NCI-H187 (cell line): ENCODE measurements at places on chromosomes 1 and 21.

GRCh38 chr1:243343970-243344937 is 88.4 kb downstream of the SDCCAG8 start:
- no peak for DNase-seq

DNA sequence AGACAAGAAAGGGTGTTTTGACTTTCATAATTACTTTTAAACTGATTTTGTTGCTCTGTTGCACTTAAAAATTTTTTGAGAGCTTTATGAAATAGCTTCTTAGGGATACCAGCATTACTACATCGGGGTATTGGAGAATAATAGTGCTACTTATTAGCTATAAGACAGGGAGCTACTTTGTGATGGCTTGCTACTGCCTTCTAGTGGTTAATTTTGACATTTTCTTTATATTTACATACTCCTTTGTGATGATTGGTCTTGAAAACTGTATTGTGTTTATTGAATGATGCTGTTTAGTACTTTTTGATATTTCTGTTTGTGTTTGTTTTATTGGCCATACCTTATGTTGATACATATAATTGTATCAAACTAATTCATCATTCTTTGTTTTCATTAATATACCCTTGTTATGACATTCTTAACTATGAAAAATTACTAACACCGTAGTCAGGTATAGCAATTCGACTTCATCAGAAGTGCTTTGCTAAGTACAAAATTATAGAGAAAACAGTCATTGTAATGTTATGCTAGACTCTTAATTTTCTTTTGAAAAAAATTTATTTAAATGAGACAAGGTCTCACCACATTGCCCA is 85.5 kb downstream of the CLIC4 start:
- DNase-seq, result peak; percentile 3

DNA sequence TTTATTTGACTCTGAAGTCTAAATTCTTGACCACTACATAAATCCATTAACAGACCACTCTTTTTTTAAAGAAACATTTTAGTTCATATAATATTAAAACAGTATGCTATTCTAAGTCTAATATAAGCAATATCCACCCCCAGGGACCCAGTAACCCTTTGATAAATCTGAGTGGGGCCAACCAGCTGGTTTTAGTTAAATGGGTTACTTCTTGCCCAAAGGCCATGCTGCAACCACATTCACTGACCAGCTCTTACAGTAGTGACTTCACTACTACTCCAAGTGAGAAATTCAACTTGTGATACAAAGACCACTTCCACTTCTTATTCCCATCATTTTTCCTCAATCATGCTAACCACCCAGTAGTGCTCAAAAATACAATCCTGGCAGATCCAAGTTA is 20.5 kb downstream of the FUBP1 start:
- DNase-seq, result no peak

GRCh38 chr1:156803086-156803851 is 13.4 kb downstream of the SH2D2A start:
- DNase-seq, result no peak

DNA sequence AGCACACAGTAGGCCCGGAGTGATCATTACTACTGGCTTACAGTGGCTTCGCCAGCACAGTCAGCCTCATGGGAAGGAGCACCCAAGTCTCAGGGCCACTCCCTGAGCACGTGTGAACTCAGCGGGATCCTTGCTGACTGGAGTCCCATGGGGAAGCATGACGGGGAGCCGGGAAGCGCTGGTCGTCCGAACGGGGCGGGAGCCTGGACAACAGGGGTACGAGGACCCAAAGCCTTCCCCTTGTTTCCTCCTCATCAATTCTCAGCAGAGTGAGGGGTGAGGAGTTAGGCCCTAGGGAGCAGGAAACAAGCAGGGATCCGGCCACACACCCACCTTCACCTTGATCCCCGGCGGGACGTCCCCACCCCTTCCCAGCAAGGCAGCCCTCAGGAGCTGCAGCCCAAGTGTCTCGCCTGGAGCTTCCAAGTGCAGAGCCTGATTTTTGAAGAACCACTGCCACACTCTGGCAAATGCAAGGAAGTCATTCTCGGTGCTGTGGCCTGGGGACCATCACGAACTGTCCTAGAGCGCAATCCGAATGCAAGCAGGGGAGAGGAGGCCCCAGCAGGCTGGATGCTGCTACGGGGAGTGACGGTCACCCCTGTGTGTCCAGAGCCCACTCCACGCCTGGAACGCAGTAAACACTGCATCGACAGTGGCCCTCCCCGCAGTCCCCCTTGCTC is 35.5 kb downstream of the TOMM20 start:
- no peak for DNase-seq

- no peak for DNase-seq
Measured at GRCh38 chr1:23210351-23210785, 6.9 kb downstream of the HTR1D start.

DNA sequence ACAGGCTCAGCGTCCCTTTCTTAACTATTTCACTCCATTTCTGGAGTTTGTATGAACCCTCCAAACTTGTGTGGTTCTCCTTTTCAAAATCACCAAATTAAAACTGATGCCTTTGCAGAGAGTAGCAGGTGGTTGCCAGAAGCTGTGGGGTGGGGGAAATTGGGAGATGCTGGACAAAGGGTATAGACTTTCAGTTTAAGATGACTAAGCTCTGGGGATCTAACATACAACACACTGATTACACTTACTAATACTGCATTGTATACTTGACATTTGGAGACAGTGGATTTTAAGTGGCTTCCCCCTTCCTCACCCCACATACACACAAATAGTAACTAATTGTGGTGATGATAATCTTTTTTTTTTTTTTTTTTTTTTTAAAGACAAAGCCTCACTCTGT is 11.1 kb upstream of the SCYL3 start:
- DNase-seq, result no peak

DNA sequence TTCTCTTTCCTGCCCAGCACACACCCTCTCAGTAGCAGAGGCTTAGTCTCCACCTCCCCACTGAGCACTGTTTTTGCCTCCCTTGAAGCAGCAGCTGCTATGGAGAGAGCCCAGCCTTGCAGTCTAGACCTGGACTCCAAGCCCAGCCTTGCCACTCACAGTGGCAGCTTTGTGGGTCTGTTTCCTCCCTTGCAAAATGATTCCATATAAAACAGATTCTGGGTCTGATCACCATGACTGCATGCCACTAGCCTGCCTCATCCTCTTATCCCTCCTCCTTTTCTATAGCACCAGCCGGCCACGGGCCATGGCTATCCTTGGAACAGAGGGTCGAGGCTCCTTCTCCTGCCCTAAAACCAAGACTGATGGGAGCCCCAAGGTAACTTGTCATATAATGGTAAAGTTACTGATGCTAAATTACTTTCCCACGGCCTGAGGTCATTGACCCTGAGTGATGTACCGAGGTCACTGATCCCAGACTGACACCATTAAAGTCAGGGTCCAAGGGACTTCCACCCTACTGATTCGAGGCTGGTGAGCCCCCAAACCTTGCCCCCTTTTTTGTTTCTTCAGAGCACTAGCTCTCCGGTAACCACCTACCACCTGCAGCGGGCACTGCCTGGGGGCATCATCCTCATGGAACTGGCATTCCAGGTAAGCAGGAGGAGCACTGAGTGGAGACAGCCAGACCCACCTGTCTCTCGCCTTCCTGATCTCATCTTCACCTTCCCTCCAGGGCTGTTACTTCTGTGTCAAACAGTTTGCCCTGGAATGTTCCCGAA is 7.9 kb downstream of the HYI start:
- DNase-seq, result no peak

GRCh38 chr1:40582116-40582515 is 50.7 kb downstream of the ZNF684 start:
- no peak for DNase-seq

DNA sequence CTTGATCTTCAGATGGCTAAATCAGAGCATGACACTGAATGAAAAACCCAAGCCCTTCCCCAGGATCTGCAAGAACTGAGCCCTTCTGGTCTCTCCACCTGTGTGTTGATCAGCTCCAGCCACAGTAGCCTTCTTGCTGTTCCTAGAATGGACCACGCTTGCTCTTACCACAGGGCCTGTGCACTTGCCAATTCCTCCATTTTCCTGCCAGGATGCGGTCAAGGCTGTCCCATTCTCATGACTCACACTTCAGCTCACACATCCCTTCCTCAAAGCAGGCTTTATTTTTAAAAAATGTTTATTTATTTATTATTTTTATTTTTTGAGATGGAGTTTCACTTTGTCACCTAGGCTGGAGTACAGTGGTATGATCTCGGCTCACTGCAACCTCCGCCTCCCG is 43.6 kb upstream of the GRHL3 start:
- DNase-seq, result no peak

GRCh38 chr1:147723691-147724323 is 36.6 kb downstream of the GJA5 start:
- DNase-seq, result peak; percentile 9

DNA sequence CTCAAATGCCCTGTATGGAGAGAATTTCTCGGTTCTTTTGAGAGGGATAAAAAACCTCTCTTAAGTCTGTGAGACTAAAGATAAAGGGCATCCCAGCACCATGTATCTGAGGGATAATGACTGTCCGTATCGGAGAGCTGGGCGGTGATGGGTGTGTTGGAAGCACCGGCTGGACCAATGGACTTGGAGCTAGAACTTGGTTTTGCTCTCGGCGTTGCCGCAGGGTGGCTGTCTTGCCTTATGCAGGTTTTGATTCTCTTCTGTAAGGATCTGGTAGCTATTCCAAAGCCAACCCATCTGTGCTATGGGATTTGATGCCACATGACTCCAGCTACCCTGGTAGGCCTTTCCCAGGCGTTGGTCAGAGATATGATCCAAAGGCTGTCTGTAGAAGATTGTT is 348.8 kb downstream of the KIF26B start:
- no peak for DNase-seq

GRCh38 chr1:235018720-235019444 is 109.8 kb downstream of the TOMM20 start:
- no peak for DNase-seq

- no peak for DNase-seq
Measured at GRCh38 chr1:66313429-66313828, 220.5 kb upstream of the SGIP1 start.

- DNase-seq, result no peak
Measured at GRCh38 chr21:37855647-37856625, 60.3 kb downstream of the KCNJ6 start.

DNA sequence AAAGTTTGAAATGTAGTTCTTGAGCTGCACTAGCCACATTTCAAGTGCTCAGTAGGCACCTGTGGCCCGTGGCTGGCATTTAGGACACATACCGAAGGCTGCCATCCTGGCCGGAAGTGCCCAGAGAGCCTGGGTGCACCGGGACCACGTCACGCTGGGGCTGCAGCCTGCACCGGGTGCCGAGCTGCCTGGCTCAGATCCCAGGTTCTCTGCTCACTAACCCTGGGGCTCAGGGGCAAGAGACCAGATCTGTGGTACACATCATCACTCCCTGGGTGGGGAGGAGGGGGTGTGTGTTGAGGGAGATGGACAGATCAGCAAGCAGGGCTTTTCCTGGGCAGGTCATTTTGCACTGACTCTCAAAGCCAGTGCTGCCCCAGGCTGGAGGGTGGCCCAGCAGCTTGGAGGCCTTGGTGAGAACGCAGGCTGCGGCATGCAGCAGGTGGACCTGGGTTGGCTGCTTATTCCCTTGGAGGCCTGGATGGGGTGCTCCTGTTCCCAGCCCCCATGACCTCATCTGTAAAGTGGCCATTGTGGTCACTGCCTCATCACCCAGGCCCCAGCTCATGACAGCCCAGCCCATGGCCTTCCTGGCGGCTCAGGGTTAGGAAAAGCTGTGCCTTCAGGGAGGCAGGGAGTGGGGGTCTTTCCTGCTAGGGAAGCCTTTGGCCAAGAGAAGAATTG is 23.6 kb downstream of the TMEM201 start:
- no peak for DNase-seq

GRCh38 chr1:159014003-159014571 is 4.4 kb downstream of the IFI16 start:
- no peak for DNase-seq

GRCh38 chr21:32748529-32748928 is 20.7 kb upstream of the SYNJ1 start:
- DNase-seq, result no peak

DNA sequence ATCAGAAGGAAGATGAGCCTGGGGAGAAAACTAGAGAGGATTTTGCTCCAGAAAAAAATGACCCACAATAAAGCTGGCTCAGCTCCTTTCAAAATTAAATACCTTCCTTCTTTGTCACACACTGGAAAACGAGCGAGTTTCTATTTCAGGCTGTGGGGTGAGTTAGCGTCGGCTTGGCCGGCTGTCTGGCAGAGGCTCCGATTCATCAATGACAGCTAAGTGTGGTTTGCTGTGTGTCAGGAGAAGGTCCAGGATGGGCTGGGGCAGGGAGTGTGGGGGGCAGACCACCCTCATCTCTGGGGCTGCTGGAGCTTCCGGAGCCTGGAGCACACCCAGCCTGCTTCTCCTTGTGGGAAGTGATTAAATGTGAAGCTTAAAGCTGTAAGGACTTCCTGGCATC is 120.2 kb downstream of the ETS2 start:
- DNase-seq, result no peak

DNA sequence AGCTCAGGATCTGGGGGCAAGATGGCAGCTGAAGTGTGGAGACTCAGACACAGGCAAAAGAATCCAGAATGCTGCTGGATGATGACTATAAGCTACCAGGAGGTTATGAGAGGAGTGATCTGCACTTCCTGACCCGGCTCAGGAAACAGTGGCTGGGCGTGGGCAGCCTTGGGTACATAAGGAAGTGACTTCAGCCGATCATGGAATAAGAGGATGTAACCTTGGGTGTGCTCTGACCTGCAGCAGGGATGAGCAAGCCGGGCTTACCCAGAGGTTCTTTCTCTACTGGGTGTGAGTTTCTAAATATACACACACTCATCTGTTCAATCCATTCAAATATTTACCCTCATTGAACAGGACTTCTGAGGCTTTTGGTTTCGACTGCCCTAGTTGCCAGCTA is 62.7 kb downstream of the CD34 start:
- no peak for DNase-seq

GRCh38 chr1:218468711-218469110 is 123.6 kb downstream of the TGFB2 start:
- DNase-seq, result no peak

DNA sequence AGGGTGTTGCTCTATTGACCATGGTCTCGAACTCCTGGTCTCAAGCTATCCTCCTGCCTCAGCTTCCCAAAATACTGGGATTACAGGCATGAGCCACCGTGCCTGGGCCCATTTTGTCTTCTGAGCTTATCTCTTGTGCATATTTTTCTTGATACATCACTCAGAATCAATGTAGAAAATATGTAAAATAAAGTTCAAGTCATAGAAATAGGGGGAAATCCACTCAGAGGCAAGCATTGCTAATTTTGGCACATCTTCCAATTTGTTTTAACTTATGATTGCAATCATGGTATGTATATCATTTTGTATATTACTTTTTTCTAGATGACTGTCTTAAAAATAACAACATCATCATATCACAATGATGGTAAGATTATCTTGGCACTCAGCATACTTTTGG is 21.6 kb downstream of the RIT1 start:
- DNase-seq, result no peak

DNA sequence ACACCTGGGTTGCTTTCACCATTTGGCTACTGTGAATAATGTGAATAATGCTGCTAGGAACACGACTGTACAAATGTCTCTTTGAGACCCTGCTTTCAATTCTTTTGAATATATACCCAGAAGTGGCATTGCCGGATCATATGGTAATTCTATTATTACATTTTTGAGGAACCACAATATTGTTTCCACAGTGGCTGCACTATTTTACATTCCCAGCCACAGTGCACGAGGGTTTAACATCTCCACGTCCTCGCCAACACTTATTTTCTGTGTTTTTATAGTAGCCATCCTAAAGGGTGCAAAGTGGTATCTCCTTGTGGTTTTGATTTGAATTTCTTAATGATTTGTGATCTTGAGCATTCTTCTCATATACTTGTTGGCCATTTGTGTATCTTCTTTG is 15.7 kb downstream of the FHAD1 start:
- DNase-seq, result no peak

GRCh38 chr1:55402671-55403464 is 187.7 kb upstream of the USP24 start:
- DNase-seq, result no peak

- DNase-seq, result no peak
Measured at GRCh38 chr1:157932069-157932468, 61.4 kb upstream of the KIRREL1 start.
